ENCODE measurements at places on chromosomes 13 and 19.

- DNase-seq = no peak
Observed at GRCh38 chr13:102677122-102677521, 17.7 kb downstream of the METTL21C start.

GRCh38 chr13:106804991-106805390 lies 237.1 kb upstream of the ARGLU1 start:
- DNase-seq = no peak

- DNase-seq = no peak
Observed at GRCh38 chr19:30924670-30925069, 424.6 kb downstream of the TSHZ3 start.

- DNase-seq = no peak
Observed at GRCh38 chr13:29109987-29110386, 289.8 kb downstream of the MTUS2 start.

GRCh38 chr13:76708138-76708688 lies 178.0 kb downstream of the KCTD12 start:
- no peak for DNase-seq

GRCh38 chr19:34497112-34497805 lies 15.7 kb downstream of the WTIP start:
- DNase-seq = no peak

- no peak for DNase-seq
Observed at GRCh38 chr13:36354842-36355623, 8.8 kb upstream of the SPART start.

DNA sequence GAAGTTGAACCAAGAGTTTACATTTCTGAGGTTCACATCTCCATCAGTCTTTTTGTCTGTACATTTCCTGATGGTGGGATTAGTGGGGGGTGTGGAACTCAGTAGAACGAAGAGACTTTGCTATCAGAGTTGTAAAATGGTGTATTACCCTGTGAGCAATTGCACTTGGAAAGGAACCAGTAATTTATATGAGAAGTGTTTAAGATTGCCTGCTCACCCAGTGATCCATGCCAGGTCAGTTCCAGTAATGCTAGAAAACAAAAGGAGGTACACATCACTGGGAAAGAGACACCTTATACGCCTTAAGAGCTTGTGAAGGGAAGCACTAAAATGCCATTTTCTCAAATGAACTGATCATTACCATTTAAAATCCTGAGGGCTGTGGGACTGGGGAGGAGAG lies 7.5 kb upstream of the DACH1 start:
- no peak for DNase-seq

- DNase-seq = no peak
Observed at GRCh38 chr13:86066611-86067365, 267.6 kb upstream of the SLITRK6 start.

GRCh38 chr19:50899569-50899968 lies 11.6 kb downstream of the KLK4 start:
- no peak for DNase-seq

DNA sequence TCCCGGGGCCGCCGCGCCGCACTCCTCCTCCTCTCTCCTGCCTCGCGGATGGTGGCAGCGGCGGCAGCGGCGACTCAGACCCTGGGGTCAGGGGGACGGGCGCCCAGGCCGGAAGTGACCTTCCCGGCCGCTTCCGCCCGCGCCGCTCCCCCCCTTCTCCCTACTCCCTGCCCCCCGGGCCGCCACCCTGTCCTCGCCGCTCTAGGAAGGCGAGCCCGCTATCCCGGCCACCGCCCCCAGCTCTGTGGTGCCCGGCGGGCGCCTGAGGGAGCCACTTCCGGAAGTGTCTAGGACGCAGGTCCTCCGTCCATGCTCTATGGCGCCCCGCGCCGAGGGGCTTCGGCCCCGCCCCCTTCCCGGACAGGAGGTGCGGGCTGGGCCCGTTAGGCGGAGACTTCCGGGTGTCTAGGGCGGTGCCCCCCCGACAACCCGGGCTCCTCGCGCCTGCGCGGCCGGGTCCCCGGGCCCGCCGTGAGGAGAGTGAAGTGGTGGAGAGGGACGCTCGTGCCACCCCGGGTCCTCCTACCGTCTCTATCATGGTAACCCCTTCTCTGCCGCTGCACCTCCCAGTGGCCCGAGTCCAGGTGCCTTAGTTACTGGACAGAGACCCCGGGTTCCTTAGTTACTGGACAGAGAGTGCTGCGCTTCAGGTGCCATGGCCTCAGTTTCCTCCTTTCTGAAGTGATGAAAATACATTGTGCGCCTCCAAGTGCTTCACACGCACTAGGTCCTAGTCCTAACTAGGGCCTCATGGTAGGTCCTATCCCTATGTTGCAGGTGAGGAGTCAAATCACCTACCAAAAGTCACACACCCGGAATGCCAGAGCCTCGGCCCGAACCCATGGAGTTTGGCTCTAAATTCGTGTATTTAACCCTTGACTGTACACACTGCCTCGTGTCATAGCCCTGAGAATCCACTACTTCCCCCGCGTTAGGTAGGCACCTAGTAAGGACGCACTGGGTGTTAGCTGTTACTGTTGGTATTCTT lies at the start of gene ZNF787:
Gene ZNF787 (minus strand): TSS at position 116 of the 988 bp plus-strand sequence. CDS start 18,078 bp downstream, outside the sequence.
- DNase-seq = peak; percentile 84

DNA sequence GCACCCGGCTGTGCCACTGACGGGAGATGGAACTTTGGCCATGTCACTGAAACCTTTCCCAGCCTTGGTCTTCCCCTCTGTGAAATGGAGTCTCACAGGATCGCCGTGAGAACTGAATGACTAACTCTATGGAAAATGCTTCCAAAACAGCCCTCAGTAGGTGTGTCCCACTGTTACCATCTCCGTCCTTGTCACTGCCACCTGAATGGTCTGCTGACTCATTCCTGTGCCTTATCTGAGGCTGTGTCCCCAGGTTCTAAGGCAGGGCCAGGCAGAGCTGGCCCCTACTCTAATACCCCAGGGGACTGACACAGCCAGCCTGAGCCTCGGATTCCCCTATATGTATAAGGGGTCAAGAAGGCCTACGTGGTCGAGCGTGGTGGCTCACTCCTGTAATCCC lies 4.5 kb downstream of the CDC37 start:
- no peak for DNase-seq

- peak; percentile 44 for DNase-seq
Observed at GRCh38 chr19:33771384-33772101, 25.1 kb upstream of the KCTD15 start.

DNA sequence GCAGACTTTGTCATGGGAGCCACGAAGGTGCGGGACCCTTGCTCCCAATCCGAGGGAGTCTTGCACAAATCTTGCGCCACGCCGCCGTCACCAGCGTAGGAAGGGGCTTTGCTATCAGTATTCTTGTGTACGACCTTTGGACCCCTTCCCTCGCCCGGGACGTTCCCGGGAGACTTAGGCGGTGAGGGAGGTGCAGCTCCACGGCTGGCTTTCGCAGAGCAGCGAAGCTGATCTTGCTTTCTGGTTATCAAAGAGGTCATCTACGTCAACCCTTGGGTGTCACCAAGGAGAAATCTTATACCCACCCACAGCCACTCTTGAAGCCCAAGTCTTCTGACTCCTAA lies 583 bp downstream of the TECR start:
- no peak for DNase-seq

GRCh38 chr13:91586609-91587008 lies 188.2 kb downstream of the GPC5 start:
- no peak for DNase-seq

DNA sequence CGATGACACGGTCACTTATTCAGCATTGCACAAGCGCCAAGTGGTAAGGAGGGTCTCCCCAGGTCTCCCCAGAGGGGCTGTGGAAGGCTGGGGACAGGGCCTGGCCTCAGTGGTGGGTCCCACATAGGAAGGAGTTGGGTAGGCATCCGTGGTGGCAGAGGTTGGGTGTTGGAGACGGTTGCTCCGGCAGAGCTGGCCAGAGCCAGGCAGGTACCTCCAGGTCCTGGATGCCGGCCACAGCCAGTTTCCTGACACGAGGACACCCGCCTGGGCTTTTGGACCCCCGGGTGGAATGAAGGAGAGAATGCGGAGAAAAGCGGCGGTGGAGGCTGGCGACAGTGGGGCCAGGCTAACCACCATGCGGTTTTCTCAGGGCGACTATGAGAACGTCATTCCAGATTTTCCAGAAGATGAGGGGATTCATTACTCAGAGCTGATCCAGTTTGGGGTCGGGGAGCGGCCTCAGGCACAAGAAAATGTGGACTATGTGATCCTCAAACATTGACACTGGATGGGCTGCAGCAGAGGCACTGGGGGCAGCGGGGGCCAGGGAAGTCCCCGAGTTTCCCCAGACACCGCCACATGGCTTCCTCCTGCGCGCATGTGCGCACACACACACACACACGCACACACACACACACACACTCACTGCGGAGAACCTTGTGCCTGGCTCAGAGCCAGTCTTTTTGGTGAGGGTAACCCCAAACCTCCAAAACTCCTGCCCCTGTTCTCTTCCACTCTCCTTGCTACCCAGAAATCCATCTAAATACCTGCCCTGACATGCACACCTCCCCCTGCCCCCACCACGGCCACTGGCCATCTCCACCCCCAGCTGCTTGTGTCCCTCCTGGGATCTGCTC lies 1.3 kb upstream of the FFAR1 start:
- peak; percentile 42 for DNase-seq

GRCh38 chr19:35095667-35096368 lies 19.8 kb upstream of the FXYD3 start:
- no peak for DNase-seq

- no peak for DNase-seq
Observed at GRCh38 chr13:54357284-54357933, 1328.8 kb downstream of the OLFM4 start.

- no peak for DNase-seq
Observed at GRCh38 chr19:49129238-49129583, 9.9 kb downstream of the PPFIA3 start.

- no peak for DNase-seq
Observed at GRCh38 chr19:47489072-47489914, 5.3 kb upstream of the KPTN start.

DNA sequence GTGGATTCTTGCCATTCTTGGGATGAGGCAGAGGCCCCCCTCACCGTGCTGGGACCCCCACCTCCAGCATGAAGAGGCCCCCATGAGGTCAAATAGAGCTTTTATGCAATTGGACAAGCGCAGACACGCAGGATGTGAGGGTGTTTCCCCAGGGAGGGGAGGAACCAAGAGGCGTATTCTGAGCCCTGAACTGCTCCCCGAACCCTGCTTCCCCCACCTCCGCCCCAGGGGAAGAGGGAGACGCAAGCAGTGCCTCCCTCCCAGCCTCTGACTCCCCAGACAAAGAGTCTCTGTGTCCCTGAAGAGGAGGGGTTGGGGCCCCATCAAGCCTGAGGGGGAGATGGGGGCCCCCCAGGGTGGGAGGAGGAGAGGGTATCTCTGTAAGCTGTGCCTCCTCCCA lies 1.3 kb upstream of the RDH8 start:
- no peak for DNase-seq

GRCh38 chr19:12052091-12052496 lies 667 bp downstream of the ZNF878 start:
- DNase-seq = no peak

GRCh38 chr19:28530406-28531035 lies 682.4 kb downstream of the UQCRFS1 start:
- no peak for DNase-seq

DNA sequence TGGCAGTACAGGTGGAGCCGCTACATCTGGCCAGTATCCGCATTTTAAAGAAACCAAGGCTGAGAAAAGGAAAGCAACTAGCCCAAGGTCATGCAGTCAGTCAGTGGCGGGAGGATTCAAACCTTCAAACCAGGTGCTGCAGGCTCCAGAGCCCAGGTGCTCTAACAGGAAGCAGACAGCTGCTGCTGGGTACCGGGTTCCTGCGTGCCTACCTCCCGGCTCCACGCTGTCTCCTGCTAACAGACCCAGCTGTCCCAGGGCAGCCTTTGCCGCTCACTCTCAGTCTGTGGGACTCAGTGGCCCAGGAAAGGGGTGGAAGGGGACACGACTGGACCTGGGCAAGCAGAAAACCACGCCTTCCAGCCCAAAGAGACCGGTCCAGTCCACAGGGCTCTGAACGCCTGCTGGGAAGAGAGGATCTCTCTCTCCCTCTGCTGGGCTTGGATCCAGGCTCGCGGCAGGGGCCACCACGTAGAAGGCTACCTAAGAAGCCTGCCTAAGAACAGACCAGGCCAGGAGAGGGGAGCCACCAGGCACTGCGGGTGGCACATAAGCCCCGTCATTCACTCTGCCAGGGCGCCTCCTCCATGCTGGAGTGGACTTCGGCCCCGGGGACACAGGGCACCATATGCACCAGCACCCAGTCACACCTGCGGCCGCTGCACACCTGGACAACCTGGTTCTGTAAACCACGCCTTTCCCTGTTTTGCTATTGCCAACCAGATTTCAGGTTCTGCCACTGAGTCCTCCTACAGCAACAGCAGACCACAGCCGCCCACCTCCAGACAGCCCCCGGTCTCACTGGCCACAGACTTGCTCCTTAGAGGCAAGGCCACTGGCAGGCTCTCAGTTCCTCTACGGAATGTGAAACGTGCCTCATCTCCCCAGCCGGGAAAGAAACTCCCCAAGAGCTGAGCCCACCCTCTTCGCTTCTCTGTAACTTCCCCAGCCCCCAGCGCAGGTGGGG lies 4.6 kb downstream of the DAPK3 start:
- DNase-seq = no peak

DNA sequence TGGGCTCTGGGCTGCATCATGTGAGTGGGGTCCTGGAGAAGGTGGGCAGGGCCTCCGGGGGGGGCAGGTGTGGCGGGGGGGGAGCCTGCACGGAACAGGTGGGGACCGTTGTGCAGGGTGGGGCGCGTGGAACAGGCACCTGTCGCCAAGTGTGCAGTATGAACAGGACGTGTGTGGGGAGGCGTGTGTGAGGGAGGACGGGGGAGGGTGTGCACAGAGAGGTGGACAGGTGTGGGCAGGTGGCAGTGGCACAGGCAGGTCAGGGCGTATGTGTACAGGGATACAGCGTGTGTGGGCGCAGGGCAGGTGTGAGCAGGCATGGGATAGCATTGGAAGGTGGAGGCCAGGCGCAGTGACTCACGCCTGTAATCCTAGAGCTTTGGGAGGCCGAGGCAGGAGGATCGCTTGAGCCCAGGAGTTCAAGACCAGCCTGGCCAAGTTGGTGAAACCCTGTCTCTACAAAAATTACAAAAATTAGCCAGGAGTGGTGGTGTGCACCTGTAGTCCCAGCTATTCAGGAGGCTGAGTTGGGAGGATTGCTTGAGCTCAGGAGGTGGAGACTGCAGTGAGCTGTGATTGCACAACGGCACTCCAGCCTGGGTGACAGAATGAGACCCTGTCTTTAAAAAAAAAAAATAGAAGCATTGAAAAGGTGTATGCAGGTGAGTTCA lies 3.2 kb downstream of the PLK5 start:
- no peak for DNase-seq

DNA sequence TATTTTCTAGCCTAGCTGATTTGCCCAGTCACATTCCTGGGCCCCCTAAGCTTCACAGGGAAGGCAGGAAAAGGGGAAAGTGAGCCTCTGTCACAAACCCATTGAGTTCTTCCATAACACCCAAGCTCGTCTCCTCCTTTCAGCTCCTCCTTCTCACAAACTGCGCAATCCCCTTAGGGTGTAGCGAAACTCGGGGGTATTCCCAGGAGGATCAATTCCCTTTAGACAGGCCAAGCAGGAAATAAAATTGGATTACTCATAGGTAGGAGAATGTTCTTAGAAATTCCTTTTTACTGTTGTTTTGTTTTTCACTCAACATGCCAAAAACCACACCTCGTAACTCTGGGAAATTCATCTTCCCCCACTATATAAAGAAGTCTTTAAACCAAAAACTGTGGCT lies 139.3 kb downstream of the IRS2 start:
- no peak for DNase-seq

GRCh38 chr13:43805681-43806128 lies 18.9 kb upstream of the ENOX1 start:
- DNase-seq = no peak

- DNase-seq = no peak
Observed at GRCh38 chr13:75258159-75258782, 223.7 kb downstream of the TBC1D4 start.

GRCh38 chr19:41913538-41914423 lies 14.5 kb downstream of the ERFL start:
- no peak for DNase-seq

Measured in activated CD8-positive, alpha-beta memory T cell treated with anti-CD3 and anti-CD28 coated beads for 48 hours (primary cell).